NCI-H1092 (cell line): ENCODE measurements at places on chromosomes 7 and 10.
A peak's percentile ranks its signal among the peaks of the same experiment; 100 is the strongest.

DNA sequence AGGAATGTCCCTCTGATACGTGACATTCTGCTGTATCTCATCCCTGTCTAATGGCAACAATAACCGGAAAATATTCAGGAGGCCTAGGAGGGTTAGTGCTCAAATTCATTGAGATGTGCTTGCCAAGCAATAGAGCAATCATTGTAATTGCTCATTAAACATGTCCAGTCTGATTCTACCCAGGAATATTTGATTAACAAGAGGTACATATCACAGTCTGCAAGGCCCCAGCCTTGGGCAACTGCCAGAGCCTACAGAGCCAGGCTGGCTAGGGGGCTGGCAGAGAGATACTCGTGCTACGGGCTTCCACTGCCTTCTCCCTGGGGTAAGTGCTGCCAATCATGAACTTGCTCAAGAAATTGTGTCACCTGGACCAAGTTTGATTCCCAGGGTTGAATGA lies 99.1 kb downstream of the ALOX5 start:
- DNase-seq, result no peak

DNA sequence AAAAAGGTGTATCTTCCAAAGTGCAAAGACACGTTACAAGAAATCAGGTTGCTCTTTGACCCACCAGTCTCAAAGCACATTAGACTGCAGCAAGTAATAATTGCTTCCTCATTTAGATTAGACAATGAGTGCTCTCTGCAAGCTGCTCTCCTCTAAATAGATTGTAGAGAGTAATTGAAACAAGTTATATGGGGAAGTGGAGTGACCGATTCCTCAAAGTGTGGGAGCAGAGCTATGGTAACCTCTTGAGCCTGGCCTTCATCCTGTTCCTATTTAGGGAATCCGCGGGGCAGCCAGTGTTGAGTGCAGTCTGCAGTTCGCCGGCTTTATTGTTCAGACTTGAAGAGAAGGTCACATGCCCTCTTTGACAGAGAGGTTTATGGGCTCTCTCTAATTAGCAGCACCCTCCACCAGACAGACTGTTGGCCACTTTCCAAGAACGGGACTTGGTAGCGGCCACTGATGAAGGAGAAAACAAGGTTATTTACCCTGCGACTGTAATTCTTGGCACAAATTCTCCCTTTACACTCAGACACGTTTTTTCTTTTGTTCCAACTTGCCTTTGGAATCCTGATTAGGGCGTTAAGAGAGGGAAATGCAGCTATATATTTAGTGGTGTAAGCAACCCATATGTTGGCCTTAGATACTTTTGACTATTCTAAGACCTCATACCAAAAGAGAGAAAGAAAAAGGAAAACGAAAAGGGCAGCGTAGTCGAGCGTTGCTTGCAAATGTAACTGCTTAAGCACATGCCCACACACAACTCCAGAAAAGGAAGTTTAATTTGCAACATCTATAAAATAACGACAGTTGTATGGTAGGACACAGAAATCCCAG lies 107.5 kb downstream of the REEP3 start:
- peak; percentile 95 for DNase-seq

DNA sequence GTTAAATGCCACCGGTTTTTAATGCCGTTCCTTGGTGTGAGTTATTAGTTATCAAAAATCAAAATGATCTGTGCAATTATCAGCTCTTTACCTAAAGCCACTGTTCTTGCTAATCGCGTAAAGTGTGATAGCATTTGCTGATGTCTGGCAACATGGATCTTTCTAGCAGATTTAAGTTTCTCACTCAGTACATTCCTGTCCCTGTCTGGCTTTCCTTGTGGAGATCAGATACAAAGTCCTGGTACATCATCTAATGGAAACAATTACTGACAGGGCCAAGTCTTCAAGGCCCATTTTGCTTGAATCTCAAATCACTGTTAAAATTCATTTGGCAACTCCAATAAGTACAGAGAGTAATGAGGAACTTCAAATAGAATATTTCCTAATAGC lies 755.7 kb downstream of the AUTS2 start:
- no peak for DNase-seq

DNA sequence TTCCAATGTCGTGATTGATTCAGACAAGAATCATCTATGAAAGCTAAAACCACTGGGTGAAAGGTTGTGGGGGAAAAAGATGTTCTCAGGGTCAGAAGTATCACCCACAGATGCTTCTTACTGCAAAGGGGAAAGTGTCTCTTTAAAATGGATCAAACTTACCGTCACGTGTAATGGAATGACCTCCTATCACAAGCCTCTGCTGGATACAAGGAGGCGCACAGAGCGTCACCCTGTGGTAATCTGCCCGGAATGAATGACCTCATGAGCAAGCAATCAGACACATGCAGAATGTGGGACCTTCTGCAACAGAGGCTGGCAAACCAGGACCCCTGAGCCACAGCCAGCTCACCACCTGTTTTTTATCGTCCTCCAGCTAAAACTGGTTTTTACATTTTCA lies 33.0 kb downstream of the WIPF3 start:
- DNase-seq, result no peak

- no peak for DNase-seq
Observed at GRCh38 chr7:113856010-113856409, 62.8 kb downstream of the PPP1R3A start.

- no peak for DNase-seq
Observed at GRCh38 chr7:11217848-11218565, 244.3 kb downstream of the PHF14 start.

DNA sequence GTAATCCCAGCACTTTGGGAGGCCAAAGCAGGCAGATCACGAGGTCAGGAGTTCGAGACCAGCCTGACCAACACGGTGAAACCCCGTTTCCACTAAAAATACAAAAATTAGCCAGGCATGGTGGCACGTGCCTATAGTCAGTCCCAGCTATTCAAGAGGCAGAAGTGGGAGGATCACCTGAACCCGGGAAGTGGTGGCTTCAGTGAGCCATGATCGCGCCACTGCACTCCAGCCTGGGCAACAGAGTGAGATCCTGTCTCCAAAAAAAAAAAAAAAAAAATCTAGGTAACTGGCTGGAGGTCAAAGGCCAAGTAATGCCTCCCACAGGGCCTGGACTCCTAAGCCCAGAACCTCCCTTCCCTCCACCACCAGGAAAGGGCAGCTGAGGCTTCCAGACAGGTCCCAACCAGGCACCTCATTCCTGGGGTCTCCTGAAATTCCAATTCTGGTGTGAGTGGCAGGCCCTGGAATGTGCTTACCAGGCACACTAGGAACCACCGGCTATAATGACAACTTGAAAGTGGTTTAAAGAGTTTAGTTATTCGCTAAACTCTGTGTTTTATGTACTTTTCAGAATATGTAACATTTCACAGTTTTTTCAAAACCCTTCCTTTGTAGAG lies 86.9 kb upstream of the TNRC18 start:
- no peak for DNase-seq

DNA sequence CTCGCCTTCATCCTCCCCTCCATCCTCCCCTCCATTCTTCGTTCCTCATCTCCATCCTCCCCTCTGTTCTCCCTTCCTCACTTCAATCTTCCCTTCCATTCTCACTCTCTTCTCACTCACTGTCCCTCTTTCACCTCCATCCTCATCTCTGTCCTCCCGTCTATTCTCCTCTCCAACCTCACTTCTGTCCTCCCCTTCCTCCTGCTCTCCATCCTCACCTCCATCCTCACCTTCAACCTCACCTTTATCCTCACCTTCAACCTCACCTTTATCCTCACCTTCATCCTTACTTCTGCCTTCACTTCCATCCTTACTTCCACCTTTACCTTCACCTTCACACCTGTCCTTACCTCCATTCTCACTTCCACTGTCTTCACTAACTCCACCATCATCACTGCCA lies 11.3 kb upstream of the RABGEF1 start:
- no peak for DNase-seq
